MM.1S (cell line): ENCODE measurements at places on chromosomes 1 and 21.

GRCh38 chr21:26572076-26572701 is 897 bp downstream of the CYYR1 start:
- H3K27ac ChIP-seq = no peak overlapping the region
- no peak overlapping the region for H3K4me3 ChIP-seq
- H3K36me3 ChIP-seq = no peaks in the 10 kb centered on the region
- no peaks in the 10 kb centered on the region for H3K4me1 ChIP-seq
- H3K27me3 ChIP-seq = no peaks in the 10 kb centered on the region

GRCh38 chr21:30714456-30714855 is 4.1 kb downstream of the KRTAP21-3 start:
- DNase-seq = no peak
- no peaks in the 10 kb centered on the region for H3K4me1 ChIP-seq
- no peak overlapping the region for H3K27ac ChIP-seq
- no peaks in the 10 kb centered on the region for H3K36me3 ChIP-seq
- no peak overlapping the region for H3K4me3 ChIP-seq

DNA sequence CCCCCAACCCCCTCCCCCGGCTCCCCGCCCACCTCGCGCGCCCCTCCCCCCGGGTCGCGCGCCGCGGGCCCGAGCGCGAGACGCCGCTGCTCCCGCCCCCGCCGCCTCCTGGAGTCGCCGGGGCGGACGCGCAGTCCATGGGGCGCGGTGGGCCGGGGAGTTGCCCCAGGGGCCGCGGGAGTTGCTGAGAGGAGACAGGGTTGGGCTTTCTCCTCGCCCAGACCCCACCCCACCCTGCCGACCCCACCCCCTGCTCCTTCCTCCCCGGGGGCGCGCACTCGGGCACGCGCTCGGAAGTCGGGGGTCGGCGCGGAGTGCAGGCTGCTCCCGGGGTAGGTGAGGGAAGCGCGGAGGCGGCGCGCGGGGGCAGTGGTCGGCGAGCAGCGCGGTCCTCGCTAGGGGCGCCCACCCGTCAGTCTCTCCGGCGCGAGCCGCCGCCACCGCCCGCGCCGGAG is at the start of gene LAMC1:
LAMC1 (plus strand) TSS at position 275 of the 455 bp plus-strand sequence. CDS start 297 bp downstream, outside the sequence.
- H3K36me3 ChIP-seq = no peaks in the 10 kb centered on the region
- H3K27ac ChIP-seq = no peak within 1 kb of the TSS
- H3K4me1 ChIP-seq = peaks cover 19% of the 10 kb centered on the region
- DNase-seq = peak; percentile 63
- peak within 1 kb of the TSS; percentile 71 for H3K4me3 ChIP-seq

- no peak overlapping the region for H3K4me3 ChIP-seq
- H3K36me3 ChIP-seq = no peaks in the 10 kb centered on the region
- DNase-seq = no peak
- no peak overlapping the region for H3K27ac ChIP-seq
These were observed 162.7 kb upstream of the COL6A1 start for GRCh38 chr21:45818904-45819285.

- no peak overlapping the region for H3K27ac ChIP-seq
- peaks cover 100% of the 10 kb centered on the region for H3K27me3 ChIP-seq
- H3K4me1 ChIP-seq = no peaks in the 10 kb centered on the region
- H3K36me3 ChIP-seq = no peaks in the 10 kb centered on the region
- no peak overlapping the region for H3K4me3 ChIP-seq
- DNase-seq = no peak
These were observed 27.9 kb downstream of the CASZ1 start for GRCh38 chr1:10768552-10768951.

DNA sequence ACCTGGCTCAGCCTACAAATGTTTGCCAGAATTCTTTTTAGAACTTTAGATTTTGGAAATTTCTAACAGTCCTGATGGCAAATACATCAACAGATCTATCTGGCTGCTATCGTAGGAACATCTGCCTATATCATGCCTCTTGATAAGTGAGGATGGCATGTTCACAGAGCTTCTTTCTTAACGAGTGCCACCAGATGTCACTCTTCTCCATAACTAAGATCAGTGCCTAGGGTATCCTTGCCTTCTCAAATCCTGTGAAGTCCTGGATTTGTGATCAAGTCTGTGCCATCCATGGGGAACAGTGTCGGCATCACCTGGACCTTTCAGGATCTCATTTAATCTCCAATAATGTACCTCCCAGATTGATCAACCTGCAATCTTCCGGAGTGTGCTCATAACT is 36.5 kb upstream of the CD5L start:
- no peaks in the 10 kb centered on the region for H3K4me1 ChIP-seq
- no peak overlapping the region for H3K4me3 ChIP-seq
- peak; percentile 73 for DNase-seq
- H3K27me3 ChIP-seq = no peaks in the 10 kb centered on the region
- H3K36me3 ChIP-seq = no peaks in the 10 kb centered on the region
- H3K27ac ChIP-seq = no peak overlapping the region

DNA sequence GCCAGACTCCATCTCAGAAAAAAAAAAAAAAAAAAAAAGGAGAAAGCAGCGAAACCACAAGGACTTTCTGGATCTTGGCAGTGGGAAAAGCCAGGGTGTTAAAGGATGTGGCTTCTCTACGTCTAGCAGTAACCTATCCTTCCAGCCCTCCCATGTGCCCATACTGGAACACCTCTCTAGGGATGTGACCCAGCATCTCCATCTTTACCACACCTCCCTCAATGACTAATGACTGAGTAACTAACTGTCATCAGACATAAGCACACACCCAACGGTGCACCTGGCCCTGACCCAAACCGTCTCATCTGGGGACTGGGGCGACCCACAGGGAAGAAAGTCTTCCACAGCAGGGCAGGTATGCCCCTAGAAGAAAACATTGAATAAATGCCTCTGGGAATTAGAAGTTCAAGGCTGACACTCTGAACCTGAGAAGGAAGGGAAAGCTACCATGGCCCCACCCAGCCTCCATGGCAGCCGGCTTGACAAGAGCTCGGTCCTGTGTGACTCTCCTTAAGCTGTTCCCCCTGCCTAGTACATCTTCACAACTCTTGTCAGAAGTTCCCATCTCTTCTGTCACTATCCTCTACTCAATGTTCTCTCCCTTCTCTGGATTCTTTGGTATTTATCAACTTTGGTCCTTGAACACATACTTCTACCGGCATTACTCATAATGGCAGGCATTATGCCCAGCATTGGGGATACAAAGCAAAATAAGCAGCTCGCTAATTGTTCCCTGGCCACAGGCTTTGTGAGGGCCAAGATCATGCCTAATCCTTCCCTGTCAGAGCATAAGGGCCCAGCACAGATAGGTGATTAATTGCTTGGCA is 14.8 kb upstream of the PAQR6 start:
- H3K27ac ChIP-seq = no peak overlapping the region
- no peak for DNase-seq
- peaks cover 44% of the 10 kb centered on the region for H3K36me3 ChIP-seq
- H3K27me3 ChIP-seq = no peaks in the 10 kb centered on the region
- no peaks in the 10 kb centered on the region for H3K4me1 ChIP-seq
- H3K4me3 ChIP-seq = no peak overlapping the region

- H3K27ac ChIP-seq = no peak overlapping the region
- no peak overlapping the region for H3K4me3 ChIP-seq
- H3K27me3 ChIP-seq = no peaks in the 10 kb centered on the region
- DNase-seq = no peak
These were observed 7.0 kb downstream of the PLPPR4 start for GRCh38 chr1:99271249-99271648.

DNA sequence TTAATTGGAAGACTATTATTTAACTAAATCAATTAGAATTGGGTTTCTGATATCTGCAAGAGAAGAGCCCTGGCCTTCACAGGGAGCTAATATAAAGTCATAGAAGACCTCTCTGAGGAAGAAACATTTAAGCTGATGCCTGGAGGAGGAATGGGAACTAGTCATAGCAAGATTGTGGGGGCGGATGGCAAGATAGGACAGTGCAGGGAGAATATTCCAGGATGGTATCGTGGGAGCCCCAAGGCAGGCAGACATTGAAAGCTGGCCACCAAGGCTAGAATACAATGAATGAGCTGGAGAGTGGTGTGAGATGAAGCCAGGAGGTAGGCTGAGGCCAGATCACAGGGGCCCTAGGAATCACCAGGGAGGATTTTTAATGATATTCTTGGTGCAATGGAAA is 20.8 kb upstream of the MYSM1 start:
- no peak overlapping the region for H3K4me3 ChIP-seq
- H3K36me3 ChIP-seq = no peaks in the 10 kb centered on the region
- H3K4me1 ChIP-seq = peaks cover 34% of the 10 kb centered on the region
- no peak for DNase-seq

DNA sequence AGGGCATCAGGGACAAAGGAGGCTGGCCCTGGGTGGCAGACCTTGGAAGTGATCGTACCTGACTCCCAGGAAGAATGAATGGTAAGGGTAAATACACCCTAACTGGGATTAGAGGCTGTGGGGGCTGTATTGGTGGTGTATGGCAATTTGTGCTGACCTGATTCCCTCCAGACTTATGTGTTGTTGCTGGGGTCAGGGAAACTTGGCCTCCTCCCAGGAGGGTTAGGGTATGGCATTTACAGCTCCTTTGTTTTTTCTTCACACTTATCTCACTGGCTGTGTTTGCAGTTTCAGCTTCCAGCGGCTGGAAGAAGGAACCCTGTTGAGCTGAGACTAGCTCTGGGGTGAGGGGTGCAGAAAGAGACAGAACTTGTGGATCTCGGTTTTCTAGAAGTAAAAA is 8.2 kb downstream of the VANGL1 start:
- H3K27ac ChIP-seq = peak overlapping the region; percentile 86
- H3K4me1 ChIP-seq = peaks cover 26% of the 10 kb centered on the region
- H3K4me3 ChIP-seq = peak overlapping the region; percentile 32
- H3K27me3 ChIP-seq = no peaks in the 10 kb centered on the region

GRCh38 chr1:22494943-22495579 is 43.4 kb downstream of the ZBTB40 start:
- H3K4me1 ChIP-seq = peaks cover 65% of the 10 kb centered on the region
- no peaks in the 10 kb centered on the region for H3K27me3 ChIP-seq
- H3K36me3 ChIP-seq = no peaks in the 10 kb centered on the region
- peak overlapping the region; percentile 16 for H3K4me3 ChIP-seq
- peak; percentile 55 for DNase-seq

- no peaks in the 10 kb centered on the region for H3K27me3 ChIP-seq
- H3K36me3 ChIP-seq = peaks cover 11% of the 10 kb centered on the region; the same call in 1 of the 2 replicates
- no peak overlapping the region for H3K27ac ChIP-seq
- peaks cover 6% of the 10 kb centered on the region; the same call in 1 of the 2 replicates for H3K4me1 ChIP-seq
These were observed 7.5 kb downstream of the KLHL21 start for GRCh38 chr1:6594977-6595740.

DNA sequence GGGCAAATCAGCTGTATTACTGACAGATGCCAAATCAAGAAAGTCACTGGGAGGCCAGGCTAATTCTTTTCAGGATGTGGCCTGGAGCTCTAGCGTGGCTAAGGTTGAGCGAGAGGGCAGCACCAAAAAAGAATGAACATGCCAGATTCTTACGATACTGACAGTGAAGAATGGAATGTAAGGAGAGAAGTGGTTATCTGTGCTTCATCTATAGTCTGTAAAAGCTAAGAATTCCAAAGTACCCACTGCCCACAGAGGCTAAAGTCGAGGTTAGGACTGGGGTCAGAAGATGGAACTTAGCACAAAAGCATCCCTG is 32.7 kb downstream of the TFAP2E start:
- peaks cover 10% of the 10 kb centered on the region; the same call in 1 of the 2 replicates for H3K36me3 ChIP-seq
- H3K4me3 ChIP-seq = no peak overlapping the region
- no peaks in the 10 kb centered on the region for H3K27me3 ChIP-seq
- no peaks in the 10 kb centered on the region for H3K4me1 ChIP-seq
- H3K27ac ChIP-seq = no peak overlapping the region

- peaks cover 96% of the 10 kb centered on the region for H3K27me3 ChIP-seq
- H3K4me3 ChIP-seq = no peak overlapping the region
- no peaks in the 10 kb centered on the region for H3K4me1 ChIP-seq
- no peak for DNase-seq
These were observed 26.6 kb downstream of the EPHA2 start for GRCh38 chr1:16129316-16129715.

DNA sequence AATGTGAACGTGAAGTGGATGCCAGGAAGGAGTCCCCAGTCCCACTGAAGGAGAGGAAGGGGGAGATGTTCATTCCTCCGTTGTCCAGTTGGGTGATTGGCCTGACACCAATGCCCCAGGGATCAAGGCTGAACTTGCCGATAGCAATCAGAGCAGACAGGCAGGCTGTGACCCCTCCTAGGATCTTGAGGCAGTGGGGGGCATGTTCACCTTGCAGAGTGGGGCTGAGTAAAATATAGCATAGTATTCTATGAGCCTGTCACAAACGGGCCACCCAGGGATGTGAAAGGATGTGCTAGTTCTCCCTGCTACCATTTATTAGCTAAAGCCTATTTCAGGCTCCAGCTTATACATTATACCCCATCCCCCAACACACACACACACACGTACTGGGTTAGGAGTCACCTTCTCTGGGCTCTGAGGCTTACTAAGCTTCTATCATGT is 80.7 kb upstream of the CD34 start:
- no peak overlapping the region for H3K4me3 ChIP-seq
- peaks cover 4% of the 10 kb centered on the region; the same call in 1 of the 2 replicates for H3K27me3 ChIP-seq
- H3K27ac ChIP-seq = no peak overlapping the region
- DNase-seq = no peak
- H3K36me3 ChIP-seq = no peaks in the 10 kb centered on the region

DNA sequence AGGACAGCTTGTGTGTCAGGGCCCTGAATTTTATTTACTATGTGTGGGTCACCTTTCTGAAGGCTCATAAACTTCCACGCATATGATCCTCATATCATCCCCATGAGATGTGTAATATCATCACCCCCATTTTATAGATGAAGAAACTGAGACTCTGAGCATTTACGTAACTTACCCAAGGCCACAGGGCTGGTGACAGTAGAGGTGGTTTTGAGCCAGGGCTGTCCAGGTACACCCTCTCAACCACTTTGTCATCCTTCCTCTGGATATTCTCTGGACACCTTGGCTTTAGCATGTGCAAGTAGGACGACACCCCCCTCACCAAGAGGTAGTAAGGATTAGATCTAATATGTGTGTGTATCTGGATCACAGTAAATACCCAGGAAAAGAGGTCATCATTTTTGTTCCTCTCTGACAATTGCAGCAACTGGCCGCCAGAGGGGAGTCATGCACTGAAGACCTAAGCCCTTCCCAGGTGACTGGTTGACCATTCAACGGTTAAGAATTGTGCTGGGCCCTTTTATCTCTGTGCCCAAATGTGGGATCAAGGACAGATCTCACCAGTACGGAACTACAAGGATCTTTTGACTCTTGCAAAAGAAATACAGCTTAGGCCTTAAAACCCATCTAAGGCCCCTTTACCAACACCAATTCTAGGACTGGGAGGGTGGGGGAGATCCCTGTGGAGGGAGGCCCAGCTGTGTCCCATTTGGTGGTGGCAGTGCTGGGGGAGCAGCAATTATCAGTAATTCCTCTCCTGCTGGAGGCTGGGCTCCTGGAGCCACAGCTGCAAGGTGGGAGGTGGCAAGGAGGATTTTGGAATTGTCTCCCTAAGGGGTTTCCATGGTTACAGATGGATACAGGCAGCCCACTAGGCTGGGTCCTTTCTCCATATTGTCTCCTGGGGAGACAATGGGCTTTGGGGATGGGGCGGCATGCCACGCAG is 13.7 kb upstream of the E2F2 start:
- H3K36me3 ChIP-seq = no peaks in the 10 kb centered on the region
- H3K4me1 ChIP-seq = no peaks in the 10 kb centered on the region; the same call in 1 of the 2 replicates
- DNase-seq = peak; percentile 76
- no peak overlapping the region for H3K27ac ChIP-seq

GRCh38 chr1:89530444-89531089 is 5.9 kb downstream of the LRRC8B start:
- no peak for DNase-seq
- H3K4me1 ChIP-seq = peaks cover 12% of the 10 kb centered on the region; the same call in 1 of the 2 replicates
- H3K27ac ChIP-seq = no peak overlapping the region
- H3K4me3 ChIP-seq = no peak overlapping the region
- no peaks in the 10 kb centered on the region for H3K27me3 ChIP-seq
